ENCODE measurements at places on chromosomes 7 and 10. TPM values are rescaled to one million over a fixed set of nuclear protein-coding genes. Genes with fewer than 3 reads are reported as not detected.

DNA sequence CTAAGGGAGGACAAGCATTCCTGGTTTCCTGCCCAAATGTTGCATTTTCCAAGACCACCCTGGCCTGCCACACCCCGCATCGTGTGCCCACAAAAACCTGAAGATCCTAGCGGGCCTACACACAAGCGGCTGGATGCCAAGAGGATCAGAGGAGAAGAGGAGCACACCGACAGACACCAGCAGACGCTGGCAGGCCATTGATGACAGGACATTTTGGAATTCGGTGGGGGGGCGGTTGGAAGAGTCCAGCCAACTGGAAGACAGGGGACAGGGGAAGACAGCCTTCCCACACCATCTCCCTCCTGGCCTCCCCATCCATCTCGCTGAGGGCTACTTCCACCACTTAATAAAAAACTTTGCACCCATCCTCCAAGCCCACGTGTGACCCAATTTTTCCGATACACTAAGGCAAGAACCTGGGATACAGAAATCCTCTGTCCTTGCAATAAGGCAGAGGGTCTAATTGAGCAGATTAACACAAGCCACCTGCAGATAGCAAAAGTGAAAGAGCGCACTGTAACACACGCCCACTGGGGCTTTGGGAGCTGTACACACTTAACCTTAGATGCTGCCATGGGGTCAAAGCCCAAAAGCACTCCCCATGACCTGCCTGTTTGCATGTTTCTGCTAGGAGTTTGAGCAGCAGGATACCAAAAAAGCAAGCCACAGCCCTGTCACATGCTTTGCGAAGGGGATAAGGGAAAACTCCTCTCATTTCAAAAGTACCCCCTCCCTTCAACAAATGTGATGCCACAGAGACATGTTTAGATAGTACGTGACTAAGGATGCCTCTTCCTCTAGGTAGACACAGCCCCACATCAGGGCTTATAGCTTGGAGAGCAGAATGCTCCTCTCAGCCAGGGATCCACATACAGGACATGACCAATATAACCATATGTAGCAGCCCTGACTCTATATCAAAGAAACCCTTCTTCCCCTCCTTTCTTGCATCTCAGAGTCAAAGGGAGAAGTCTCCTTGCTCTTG, 13.4 kb upstream of the SMNDC1 start:
- no peaks in the 10 kb centered on the region for H3K4me1 ChIP-seq
- no peak overlapping the region for H3K4me3 ChIP-seq
- H3K27ac ChIP-seq, result no peak overlapping the region

GRCh38 chr7:117946151-117946633, 73.0 kb upstream of the CTTNBP2 start:
- H3K27ac ChIP-seq, result no peak overlapping the region
- H3K36me3 ChIP-seq, result no peaks in the 10 kb centered on the region
- H3K4me3 ChIP-seq, result no peak overlapping the region
- no peaks in the 10 kb centered on the region for H3K27me3 ChIP-seq

The LIPM gene
- polyA plus RNA-seq, result not detected

- no peaks in the 10 kb centered on the region for H3K36me3 ChIP-seq
- no peak overlapping the region for H3K27ac ChIP-seq
- H3K4me1 ChIP-seq, result no peaks in the 10 kb centered on the region
- no peaks in the 10 kb centered on the region for H3K27me3 ChIP-seq
- no peak for DNase-seq
Observed at GRCh38 chr7:120462991-120463390, 190.0 kb downstream of the KCND2 start.

GRCh38 chr10:114479307-114479706, 75.0 kb upstream of the AFAP1L2 start:
- no peak for DNase-seq
- H3K4me3 ChIP-seq, result no peak overlapping the region
- no peaks in the 10 kb centered on the region for H3K27me3 ChIP-seq
- no peaks in the 10 kb centered on the region for H3K36me3 ChIP-seq
- H3K27ac ChIP-seq, result peak overlapping the region; percentile 1
- H3K4me1 ChIP-seq, result peaks cover 9% of the 10 kb centered on the region

GRCh38 chr10:14971867-14972448, 12.8 kb downstream of the MEIG1 start:
- no peak for DNase-seq
- H3K4me3 ChIP-seq, result no peak overlapping the region
- H3K4me1 ChIP-seq, result no peaks in the 10 kb centered on the region
- H3K36me3 ChIP-seq, result no peaks in the 10 kb centered on the region
- no peak overlapping the region for H3K27ac ChIP-seq
- no peaks in the 10 kb centered on the region for H3K27me3 ChIP-seq

GRCh38 chr7:130850956-130851355, 116.9 kb upstream of the KLF14 start:
- H3K4me3 ChIP-seq, result no peak overlapping the region
- no peaks in the 10 kb centered on the region for H3K36me3 ChIP-seq
- no peaks in the 10 kb centered on the region for H3K4me1 ChIP-seq

DNA sequence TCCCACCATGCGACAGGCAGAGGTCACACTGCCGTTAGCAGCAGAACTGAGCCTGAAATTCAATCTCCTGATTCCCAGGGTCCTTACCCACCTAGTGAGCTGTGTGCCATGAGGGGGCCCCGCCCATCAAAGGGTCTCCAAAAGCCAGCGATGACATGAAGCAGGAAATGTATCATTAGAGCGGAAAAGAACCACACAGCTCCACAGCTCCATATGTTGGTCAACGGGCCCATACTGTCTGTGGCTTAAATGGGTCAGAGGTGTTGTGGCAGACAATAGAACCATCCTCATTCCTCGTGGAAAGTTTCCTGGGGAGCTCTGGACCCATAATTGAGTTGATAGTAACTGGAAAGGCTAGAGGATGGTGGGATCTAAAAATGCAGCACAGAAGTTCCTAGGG, 68.1 kb upstream of the PODXL start:
- H3K27me3 ChIP-seq, result no peaks in the 10 kb centered on the region
- DNase-seq, result no peak
- no peaks in the 10 kb centered on the region for H3K36me3 ChIP-seq

The MNX1 gene
- polyA plus RNA-seq, result 21.0 TPM

The ADIRF gene
- 84.9 TPM for polyA plus RNA-seq

- H3K4me1 ChIP-seq, result no peaks in the 10 kb centered on the region
- no peak for DNase-seq
- no peak overlapping the region for H3K27ac ChIP-seq
- H3K27me3 ChIP-seq, result no peaks in the 10 kb centered on the region
Observed at GRCh38 chr10:30639946-30640786, 10.6 kb upstream of the LYZL2 start.
